ENCODE measurements at places on chromosomes 1 and 21. TPM values are rescaled to one million over a fixed set of nuclear protein-coding genes. Genes with fewer than 3 reads are reported as not detected.

- no peaks in the 10 kb centered on the region for H3K36me3 ChIP-seq
- H3K27ac ChIP-seq: no peak overlapping the region
Measured at GRCh38 chr1:66330722-66331141, 203.2 kb upstream of the SGIP1 start.

- no peak overlapping the region for H3K27ac ChIP-seq
- H3K4me1 ChIP-seq: no peaks in the 10 kb centered on the region
- H3K36me3 ChIP-seq: no peaks in the 10 kb centered on the region
- H3K4me3 ChIP-seq: no peak overlapping the region
Measured at GRCh38 chr21:39373634-39374033, 24.7 kb upstream of the HMGN1 start.

- no peaks in the 10 kb centered on the region for H3K27me3 ChIP-seq
- DNase-seq: no peak
- H3K4me1 ChIP-seq: no peaks in the 10 kb centered on the region
- no peaks in the 10 kb centered on the region for H3K36me3 ChIP-seq
Measured at GRCh38 chr1:247548769-247549182, at the start of gene GCSAML. TSS of gene GCSAML (plus strand) at chr1:247549134. CDS start at chr1:247549192, 58 bp downstream.

DNA sequence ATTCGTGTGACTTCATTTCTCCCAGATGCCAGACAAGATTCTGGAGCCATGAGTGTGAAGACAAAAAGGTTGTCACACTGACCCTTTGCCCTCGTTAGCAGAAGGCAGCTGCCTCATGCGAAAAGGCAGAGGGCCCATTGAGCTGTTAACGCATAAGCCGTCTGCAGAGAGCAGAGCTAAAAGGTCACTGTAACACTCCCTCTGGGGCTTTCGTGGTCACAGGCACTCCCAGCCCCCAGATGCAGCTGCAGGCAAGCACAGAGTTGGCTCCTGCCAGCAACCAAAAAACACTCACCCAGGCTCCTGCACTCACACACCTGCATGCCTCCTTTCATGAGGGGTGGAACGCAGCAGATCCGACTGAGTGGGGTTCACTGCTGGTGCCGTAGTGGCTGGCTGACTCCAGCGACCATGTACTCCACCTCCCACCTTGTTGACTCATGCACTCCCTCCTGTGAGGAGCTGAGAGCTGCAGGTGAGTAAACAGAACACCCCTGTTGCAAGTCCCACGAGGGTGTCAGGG, 287.5 kb downstream of the SMYD3 start:
- H3K4me1 ChIP-seq: no peaks in the 10 kb centered on the region
- H3K4me3 ChIP-seq: no peak overlapping the region
- no peaks in the 10 kb centered on the region for H3K36me3 ChIP-seq
- DNase-seq: no peak

Gene ITLN2
- 0.33 TPM for total RNA-seq

GRCh38 chr21:27570306-27570868, 603.5 kb upstream of the ADAMTS5 start:
- no peaks in the 10 kb centered on the region for H3K4me1 ChIP-seq
- no peak overlapping the region for H3K4me3 ChIP-seq
- no peaks in the 10 kb centered on the region for H3K27me3 ChIP-seq

- no peak overlapping the region for H3K27ac ChIP-seq
- no peaks in the 10 kb centered on the region for H3K4me1 ChIP-seq
- no peak for DNase-seq
- no peaks in the 10 kb centered on the region for H3K36me3 ChIP-seq
- no peaks in the 10 kb centered on the region for H3K27me3 ChIP-seq
Measured at GRCh38 chr1:107477233-107477632, 336.4 kb downstream of the NTNG1 start.
